Right atrium auricular region (tissue), 2 donors: ENCODE measurements at places on chromosomes 13 and 19.

DNA sequence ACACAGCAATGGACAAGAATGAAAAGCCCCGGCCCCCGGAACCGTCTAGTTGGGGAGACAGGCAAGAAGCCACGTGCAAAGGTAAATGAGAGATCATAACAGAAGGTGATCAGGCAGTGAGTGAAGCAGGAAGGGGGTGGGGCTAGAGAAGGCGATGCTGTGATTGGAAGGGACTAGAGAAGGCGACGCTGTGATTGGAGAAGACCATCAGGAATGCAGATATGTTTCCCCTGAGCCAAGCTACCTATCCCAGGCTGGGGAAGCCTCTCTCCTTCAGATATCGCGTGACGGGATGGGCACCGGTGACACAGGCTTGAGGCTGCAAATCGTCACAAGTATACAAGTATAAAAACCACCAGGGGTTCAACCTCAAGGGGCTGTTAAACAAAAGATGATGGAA, 21.8 kb downstream of the DCAF15 start:
- no peak for DNase-seq

- no peak for DNase-seq
Observed at GRCh38 chr13:48545608-48546007, 12.7 kb upstream of the RCBTB2 start.

DNA sequence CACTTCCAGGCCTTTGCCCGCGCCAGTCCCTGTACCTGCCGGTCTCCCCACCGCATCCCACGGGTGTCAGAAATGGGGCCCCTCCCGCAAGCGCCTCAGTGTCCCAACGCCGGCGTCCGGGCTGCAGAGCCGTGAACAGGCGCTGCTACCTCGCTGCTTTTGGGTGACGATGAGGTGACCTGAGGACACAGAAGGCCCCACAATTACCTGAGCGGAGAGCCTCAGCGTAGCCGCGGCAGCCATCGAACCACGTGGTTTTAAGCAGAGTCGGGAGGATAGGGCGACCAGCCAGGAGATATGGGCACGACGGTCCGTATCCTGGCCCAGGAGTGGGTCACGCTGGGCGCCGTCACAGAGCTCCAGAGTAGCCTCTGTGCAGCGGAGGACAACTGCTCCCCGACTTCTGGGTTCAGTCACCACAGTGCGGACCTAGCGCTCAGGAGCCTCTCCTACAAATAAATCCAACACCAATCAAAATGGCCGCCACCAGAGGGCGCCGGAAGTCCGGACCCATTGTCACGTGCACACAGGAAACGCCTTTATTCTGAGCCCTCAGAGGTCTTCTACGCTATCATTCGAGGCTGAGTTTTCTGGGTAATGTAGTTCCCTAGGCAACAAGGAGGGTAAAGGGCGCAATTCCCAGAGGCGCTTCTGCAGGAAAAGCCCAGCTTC, at the start of gene ZNF814:
TSS of gene ZNF814 (minus strand) at position 478 of the 672 bp plus-strand sequence. CDS start at position 243, 235 bp downstream.
- peak; percentile 89 for DNase-seq

- DNase-seq = no peak
Observed at GRCh38 chr13:91389186-91389585, 9.2 kb upstream of the GPC5 start.

DNA sequence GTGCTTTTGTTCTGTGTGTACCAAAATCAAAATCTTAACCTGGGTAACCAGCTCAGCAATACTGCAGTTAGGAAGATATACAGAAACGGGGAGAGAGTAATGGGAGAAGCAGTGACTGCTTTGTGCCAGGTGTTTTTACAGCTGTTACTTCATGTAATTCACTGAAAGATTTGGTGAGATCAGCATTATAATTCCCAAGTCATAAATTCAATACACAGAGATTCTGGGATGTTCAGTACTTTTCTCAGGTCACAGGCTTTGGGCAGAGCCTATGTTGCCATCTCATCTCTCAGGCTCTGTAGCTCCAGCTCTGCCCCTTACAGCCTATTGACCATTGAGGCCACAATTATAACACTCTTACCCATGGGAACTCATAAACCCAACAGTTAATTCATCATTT, 138.5 kb downstream of the ZAR1L start:
- DNase-seq = no peak
